ENCODE measurements at places on chromosomes 11 and 22. TPM values are rescaled to one million over a fixed set of nuclear protein-coding genes. Genes with fewer than 3 reads are reported as not detected.

- DNase-seq: peak; percentile 85
Observed at GRCh38 chr22:32625985-32626384, 151.4 kb downstream of the FBXO7 start.

CABP4 gene
- not detected for total RNA-seq

RNF141 gene
- total RNA-seq: 31.1 TPM

GRCh38 chr11:1926156-1927025, 6.9 kb downstream of the TNNT3 start:
- no peak for DNase-seq

GRCh38 chr22:29871684-29872083, 11.3 kb upstream of the MTMR3 start:
- DNase-seq: peak; percentile 44
